ENCODE measurements at places on chromosomes 7 and 10.
A peak's percentile ranks its signal among the peaks of the same experiment; 100 is the strongest.

- no peak for DNase-seq
These were observed 5.3 kb downstream of the ATP5MF start for GRCh38 chr7:99460651-99461050.

GRCh38 chr10:76717141-76717540, 920.5 kb downstream of the KCNMA1 start:
- DNase-seq, result no peak

GRCh38 chr7:80403686-80404241, 108.1 kb downstream of the GNAT3 start:
- DNase-seq, result no peak

GRCh38 chr10:101858723-101859500, 15.3 kb upstream of the KCNIP2 start:
- DNase-seq, result no peak

- no peak for DNase-seq
These were observed 587.5 kb downstream of the GLRX3 start for GRCh38 chr10:130723704-130724103.

- DNase-seq, result no peak
These were observed 337.7 kb downstream of the GATA3 start for GRCh38 chr10:8392216-8392615.

DNA sequence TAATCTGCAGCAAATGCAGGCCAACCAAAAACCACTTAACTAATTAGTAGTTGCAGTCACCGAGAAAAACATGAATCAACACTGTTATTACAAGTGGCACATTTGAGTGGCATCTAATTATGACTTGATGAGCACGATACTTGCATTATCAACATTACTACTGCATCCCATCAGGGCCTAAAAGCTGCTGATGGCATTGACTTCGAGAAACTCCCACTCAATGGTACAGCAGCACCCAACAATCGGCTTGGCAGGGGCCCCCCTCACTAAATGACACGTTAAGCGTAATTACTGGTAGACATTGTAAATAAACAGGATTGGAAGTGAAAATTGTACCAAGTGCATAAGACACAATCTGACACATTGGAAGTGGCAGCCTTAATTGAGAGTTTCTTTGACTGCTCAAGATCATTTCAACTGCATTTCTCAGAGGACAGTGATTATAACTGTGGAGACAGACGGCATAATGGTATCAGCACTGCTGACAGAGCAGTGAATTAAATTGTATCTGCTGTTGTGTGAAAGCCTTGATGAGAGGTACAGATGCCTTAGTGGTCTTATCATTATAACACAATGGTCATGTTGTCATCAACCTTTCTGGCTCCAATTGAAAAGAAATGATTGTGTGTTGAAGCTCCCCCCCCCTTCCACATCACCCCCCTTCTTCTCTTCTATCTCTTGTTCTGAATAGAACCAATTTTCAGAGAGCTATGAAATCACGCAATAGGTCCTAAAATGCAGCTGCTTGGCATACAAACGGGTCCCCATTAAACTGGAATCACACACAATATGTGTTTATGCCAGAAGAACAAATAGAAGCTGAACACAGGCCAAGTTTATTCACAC, 43.4 kb downstream of the SHTN1 start:
- no peak for DNase-seq

DNA sequence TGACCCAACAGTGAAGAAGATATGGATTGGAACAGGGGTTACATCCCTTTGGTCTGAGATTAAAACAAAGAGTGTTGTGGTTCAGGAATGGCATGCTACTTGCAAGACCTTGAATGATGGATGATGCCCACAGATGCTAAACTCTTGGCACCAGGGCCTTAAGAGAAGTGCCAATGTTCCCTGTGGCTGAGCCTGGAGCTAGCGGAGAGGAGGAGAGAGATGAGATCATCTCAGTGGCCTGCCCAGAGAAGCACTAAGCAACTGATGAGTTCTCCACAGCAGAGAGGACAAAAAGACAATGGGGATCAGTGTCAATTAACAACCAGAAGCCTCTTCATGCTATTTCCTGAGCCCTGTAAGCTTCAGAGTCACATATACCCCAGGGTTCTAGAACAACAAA, 97.8 kb downstream of the ELAPOR2 start:
- no peak for DNase-seq

- DNase-seq, result no peak
These were observed 69.3 kb upstream of the NPY start for GRCh38 chr7:24214670-24215069.

DNA sequence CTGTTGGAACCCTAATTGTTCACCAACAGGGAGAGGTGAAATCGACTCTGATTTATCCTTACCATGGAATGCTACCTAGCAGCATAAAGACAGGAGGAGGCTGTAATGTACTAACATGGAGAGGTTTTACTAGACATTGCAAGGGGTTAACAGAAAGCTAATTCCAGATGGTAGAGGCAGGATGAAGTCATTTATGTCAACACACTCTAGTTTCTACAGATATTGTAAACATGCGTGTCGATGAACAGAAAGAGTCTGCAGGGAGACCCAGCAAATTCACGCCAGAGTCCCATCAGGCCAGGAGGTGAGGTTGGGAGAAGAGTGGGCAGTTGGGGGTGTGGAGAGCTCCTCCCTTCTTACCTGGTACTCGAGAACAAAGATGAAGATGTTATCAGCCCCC, 7.0 kb downstream of the NPC1L1 start:
- no peak for DNase-seq

DNA sequence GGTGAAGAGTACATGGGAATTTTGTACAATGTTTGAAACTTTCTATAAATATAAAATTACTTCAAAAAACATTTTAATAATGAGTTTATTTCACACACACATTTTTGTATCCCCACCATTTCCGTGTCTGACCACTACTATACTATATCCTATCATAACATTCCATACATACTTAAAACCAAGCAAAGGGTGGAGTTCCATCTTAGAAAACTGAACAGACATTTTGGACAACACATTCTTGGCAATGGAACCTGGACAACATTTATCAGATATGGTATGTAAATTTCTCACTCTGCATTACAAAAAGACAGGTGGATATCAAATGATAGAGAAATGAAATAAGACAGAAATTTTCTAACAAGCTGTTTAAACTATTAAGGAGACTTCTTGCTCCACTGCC, 168.9 kb downstream of the TWIST1 start:
- no peak for DNase-seq

- DNase-seq, result no peak
These were observed 103.4 kb downstream of the GRK5 start for GRCh38 chr10:119310806-119311205.

- no peak for DNase-seq
These were observed 3.2 kb upstream of the BLOC1S2 start for GRCh38 chr10:100289641-100290040.

DNA sequence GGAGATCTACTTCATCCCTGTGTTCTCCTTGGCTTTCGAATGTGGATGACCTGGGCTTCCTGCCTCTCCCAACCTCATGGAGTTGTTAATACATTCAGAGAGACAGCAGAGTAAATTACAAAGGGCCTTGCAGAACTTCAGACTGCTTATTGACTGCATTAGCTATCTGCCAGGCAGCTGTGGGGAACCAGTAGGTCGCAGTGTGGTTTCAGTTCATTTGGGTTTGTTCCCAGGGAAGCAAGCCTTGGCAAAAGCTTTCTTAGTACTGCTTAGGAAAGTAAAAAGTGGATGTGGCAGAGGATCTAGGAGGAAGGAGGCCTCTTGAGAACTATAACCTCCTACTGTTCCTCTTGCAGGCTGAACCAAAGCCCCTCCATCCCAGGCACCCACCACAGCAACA, 9.2 kb downstream of the NPFFR1 start:
- DNase-seq, result peak; percentile 11

GRCh38 chr7:2870471-2870931, 26.4 kb upstream of the GNA12 start:
- peak; percentile 77 for DNase-seq

All from hindlimb muscle (tissue), 1 donor.